ENCODE measurements at places on chromosomes 5 and 9.

DNA sequence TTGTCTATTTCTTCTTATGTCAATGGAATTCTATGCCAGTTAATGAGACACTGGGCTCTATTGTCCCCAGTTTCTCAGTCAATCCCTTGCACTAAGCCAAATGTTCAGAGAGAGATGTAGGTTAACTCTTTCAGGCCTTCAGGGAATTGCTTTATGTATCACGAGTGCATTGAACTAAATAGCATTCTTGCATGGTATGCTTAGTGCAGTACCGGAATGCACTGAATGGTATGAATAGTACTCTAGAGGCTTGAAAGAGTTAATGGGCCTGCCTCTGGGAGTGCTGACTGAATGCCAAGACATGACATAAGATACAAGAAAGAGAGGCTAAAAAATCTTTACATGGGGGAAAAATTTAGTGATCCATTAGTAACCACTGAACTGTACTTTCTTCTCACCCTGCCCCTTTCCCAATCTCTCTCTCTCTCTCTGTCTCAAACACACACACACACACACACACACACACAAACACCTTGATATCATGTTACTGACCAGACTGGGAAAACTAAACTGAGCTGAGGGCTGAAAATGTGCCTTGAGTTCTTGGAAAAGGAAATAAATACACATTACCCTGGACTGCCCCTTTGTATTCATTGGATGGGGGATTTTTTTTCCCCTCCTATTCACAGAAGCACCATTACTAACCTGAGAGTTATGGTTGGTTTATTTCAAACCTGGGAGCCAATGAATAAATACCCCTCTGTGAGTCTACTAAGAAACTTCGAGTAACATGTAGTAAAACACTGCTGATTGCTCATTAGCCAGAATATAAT lies 35.4 kb upstream of the TMC1 start:
- no peak for DNase-seq

DNA sequence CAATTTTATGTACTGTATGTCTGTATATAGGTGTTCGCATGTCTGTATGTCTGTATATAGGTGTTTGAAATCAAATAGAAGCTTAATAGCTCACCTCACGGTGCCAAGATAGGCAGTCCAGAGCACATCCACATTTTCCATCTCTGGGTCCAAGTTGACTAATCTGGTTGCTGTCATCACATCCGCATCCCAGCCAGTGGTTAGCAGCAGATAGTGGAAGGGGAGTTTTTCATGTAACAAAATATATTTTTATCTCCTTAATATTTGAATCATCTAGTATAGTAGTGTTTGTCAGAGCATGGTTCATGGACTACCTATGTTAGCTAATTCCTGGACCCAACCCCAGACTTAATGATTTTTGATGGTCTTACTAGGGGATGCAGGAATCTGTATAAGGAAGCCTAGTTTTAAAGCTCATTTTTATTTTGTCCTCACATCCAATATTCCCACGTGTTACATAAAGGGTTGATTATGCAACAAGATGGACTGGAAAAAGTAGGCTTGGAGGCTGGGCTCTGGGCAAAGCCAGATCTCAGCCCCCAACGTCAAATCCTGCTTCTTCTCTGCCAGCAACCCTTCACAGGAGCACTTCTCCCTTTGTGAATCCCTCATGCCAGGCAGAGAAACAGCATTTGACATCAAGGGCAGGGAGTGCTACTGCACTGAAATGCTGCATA lies 219.7 kb downstream of the ZSWIM6 start:
- no peak for DNase-seq

GRCh38 chr9:92349771-92350739 lies 24.3 kb downstream of the CENPP start:
- DNase-seq: no peak

- no peak for DNase-seq
Observed at GRCh38 chr5:99543841-99544240, 615.0 kb upstream of the CHD1 start.

GRCh38 chr9:133112663-133113026 lies 8.4 kb downstream of the RALGDS start:
- DNase-seq: no peak

DNA sequence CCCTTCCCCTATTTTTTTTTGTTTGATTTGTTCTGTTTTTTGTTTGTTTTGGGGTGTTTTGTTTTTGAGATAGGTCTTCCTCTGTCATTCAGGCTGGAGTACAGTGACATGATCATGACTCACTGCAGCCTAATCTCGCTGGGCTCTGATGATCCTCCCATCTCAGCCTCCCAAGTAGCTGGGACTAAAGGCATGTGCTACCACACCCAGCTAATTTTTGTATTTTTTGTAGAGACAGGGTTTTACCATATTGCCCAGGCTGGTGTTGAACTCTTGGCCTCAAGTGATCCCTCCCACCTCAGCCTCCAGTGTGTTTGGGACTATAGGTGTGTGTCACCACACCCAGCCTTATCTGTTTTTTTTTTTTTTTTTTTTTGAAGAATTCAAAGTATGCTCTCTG lies 605.4 kb downstream of the DNAH5 start:
- DNase-seq: no peak

GRCh38 chr5:6780802-6781391 lies 67.7 kb downstream of the TENT4A start:
- DNase-seq: no peak

DNA sequence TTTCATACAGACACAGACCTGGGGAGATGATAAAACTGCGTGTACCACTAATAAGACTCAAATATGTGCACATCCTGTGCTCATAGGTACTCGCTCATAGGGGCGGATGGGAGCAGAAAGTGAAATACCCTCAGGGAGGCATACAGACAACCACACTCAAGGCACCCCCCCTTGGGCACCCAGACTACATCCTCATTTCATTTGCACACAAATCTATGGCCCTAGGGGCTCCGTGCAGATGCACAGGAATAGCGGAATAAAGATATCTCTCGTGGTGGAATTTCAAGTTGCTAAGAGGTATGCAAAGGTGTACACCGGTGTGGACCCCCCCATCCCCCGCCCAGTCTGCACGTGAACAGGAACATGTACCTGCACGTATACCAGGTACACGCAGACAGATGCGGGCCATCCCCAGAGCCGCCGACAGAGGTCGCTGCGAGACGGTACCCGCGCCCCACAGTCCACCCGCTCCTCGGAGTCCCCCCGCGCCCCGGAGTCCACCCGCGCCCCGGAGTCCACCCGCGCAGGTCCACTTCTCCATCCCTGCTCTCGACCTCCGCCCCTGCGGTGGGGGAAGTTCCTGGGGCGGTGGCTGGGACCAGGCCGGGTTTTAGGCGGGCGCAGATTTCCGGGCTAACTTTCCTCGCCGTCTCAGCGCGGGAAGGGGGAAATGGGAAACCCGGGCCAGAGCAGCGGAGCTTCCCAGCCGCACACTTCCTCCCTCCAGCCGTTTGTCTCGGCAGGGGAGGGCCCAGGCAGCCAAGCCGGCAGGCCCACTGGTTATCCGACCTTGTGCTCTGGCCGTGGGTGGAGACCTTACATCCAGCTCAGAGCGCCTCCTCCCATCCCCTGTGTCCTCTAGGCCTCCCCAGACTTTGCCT lies 1.0 kb upstream of the IL12B start:
- DNase-seq: peak; percentile 75

DNA sequence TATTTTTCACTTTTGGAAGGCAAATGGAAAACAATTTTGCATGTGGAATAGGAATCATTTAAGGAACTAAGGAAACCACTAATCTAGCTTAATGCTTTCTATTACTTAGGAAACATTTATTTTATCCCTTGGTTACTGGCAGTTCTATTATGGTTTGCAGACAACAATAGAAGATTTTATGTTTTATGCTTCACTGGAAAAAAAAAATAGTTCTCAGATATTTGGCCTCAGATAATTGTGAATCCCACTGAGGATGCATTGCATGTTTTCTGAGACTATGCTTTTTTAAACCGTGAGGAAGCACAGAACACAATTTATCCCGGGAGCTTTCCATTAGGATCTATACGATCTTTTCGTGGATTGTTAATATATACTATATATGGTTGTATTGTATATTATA lies 356.9 kb downstream of the CSNK1G3 start:
- DNase-seq: no peak

GRCh38 chr9:14909601-14909960 lies 647 bp downstream of the FREM1 start:
- no peak for DNase-seq

DNA sequence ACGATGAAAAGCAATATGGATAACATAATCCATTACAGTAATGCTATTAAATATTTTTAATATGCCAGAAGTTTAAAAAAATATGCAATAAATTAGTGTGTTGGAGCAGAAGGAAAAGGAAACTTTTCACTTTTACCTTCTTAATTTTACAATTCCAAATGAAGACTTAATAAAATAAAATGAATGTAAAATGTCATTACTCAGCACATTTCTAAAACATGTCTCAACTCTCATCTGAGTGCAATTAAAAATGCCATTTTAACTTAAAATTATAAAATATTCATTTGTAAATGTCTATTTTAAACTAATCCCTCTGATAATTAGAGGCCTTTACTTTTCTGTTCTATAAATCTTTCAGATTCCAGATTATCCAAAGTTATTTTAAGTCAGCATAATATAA lies 733.4 kb downstream of the DNAH5 start:
- no peak for DNase-seq

DNA sequence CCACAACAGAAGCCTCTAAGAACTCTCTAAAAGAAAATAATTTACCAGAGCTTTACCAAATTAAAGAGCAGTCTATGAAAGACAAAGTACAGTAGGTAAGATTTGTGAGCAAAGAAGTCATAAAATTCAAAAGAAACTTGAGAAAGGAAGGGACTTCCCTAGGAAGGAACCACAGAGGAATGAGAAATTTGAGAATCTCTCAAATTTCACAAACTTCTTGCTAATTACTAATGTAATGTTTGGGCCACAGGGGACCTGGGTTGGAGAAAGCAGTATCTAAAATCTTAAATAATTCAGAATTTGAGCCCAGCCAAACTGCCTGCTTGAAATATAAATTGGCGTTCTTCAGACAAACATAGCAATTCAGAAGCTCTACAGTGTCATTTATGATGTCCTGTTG lies 225.0 kb upstream of the PRR16 start:
- no peak for DNase-seq

DNA sequence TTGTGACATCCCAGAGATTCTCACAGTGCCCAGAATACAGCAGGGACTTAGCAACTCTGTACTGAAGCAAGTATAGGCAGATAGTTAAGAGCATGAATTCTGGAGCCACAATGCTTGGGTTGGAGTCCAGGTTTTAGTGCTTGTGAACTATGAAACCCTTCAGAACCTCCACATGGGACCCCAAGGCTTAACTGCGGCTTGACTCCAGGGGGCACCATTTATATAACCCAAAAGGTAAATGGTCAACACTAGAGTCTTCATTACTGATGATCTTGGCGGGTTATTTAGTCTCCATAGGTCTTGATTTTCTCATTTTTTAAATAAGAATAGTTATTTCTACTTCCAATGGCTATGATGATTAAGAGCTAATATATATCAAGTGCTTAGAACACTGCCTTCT lies 390.3 kb downstream of the TAF11L14 start:
- DNase-seq: no peak

- DNase-seq: no peak
Observed at GRCh38 chr5:76363352-76364225, 39.5 kb upstream of the IQGAP2 start.

- DNase-seq: no peak
Observed at GRCh38 chr5:112762113-112762810, 24.6 kb downstream of the APC start.

GRCh38 chr5:155471027-155471426 lies 457.5 kb downstream of the KIF4B start:
- no peak for DNase-seq

DNA sequence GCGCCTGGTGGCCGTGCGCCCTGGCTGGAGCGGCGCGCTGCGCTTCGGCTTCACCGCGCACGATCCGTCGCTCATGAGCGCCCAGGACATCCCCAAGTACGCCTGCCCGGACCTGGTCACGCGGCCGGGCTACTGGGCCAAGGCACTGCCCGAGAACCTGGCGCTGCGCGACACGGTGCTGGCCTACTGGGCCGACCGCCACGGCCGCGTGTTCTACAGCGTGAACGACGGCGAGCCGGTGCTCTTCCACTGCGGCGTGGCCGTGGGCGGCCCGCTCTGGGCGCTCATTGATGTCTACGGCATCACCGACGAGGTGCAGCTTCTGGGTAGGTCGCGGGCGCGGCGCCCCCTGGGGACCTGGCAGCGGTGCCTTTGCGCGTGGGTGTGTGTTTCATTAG lies 28.9 kb downstream of the NEURL1B start:
- DNase-seq: no peak

GRCh38 chr9:123550012-123550411 lies 194.0 kb downstream of the CRB2 start:
- no peak for DNase-seq

DNA sequence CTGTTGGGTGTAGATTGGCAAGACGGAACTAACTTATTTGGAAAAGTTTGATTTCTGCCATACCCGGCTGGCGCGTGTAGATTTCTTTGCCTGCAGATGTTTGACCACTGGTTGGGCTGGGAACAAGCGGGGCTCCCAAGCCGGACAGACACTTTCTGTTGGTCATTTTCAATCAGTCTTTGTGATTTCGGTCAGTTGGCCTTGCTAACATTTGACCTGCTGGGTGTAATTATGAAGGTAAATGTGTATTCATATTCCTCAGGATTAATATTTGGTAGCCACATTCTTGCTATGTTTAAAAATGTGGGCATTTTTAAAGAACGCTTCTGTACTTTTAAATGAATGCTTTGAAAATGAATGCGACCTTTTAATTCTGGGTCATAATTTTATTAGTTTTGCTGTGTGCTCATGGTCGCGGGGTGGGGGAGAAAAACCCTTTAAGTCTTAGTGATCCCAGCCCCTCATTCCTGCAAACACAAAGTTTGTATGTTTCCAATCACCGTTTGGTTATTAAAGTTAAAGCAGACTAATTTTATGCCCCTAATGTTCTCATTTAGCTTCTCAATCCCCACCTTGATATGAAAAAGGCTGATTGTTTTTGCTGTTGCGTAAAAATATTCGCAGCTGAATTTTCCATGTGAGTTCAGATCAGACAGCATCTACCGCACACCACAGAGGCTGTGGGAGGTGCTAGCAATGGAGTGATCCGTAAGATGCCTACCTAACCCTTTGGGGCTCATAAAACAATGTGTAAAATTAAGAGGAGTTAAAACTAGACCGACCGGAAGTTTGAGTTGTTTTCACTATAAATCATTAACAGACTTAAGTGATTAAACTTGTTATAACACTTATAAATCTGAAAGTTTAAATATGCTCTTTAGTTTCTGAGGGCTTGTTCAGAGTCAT lies 1.5 kb downstream of the RASGRF2 start:
- peak; percentile 35 for DNase-seq

GRCh38 chr5:125450771-125451170 lies 704.3 kb upstream of the ZNF608 start:
- DNase-seq: no peak
